Activated T-cell treated with anti-CD3 and anti-CD28 coated beads for 24 hours (primary cell): ENCODE measurements at places on chromosomes 12 and 14.

DNA sequence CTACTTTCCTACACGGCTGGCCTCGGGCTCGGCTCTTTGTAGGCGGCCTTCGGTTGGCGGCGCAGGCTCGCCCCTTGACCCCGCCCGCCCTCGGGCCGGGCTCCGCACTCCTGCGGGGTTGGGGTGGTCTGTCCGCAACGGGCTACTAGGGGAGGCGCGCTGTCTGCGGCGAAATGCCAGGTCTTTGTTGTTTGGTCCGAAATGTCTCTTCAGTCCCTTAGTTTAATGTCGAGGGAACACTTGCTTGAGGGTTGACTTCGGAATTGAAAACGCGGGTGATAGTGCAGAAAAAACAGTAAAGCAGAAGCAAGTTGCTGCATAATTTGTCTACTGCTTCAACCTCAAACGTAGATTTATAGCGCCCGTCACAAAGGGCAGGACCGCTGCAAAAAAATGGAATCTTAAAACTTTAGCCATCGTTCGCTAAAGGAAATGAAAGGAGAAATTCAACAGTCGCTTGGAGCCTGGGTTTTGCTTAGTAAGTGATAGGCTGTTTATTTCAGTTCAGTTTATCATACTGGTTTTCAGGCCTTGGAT is 390 bp downstream of the JKAMP start:
- DNase-seq, result no peak

GRCh38 chr12:90854136-90854689 is 100.8 kb downstream of the CCER1 start:
- no peak for DNase-seq

DNA sequence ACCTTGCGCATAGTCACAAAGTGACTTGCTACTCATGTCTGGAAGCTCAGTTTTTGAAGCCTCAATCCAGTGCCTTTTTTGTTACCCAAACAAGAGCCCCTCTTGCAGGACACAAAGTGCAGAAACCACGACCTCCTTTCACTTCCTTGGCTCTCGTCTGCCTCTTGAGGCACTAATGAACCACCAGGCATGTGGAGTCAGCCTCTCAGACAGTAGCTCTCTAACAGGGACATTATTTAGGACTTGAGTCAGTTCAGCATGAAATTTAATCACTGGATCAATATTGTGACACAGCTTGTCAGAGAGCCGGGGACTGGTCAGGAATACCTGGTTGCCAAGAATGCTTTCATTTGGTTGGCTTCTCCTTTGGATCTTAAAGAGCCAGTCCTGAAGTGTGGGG is 46.7 kb downstream of the HSPB8 start:
- DNase-seq, result no peak

GRCh38 chr14:23444314-23444713 is 8.9 kb upstream of the MYH7 start:
- DNase-seq, result no peak

DNA sequence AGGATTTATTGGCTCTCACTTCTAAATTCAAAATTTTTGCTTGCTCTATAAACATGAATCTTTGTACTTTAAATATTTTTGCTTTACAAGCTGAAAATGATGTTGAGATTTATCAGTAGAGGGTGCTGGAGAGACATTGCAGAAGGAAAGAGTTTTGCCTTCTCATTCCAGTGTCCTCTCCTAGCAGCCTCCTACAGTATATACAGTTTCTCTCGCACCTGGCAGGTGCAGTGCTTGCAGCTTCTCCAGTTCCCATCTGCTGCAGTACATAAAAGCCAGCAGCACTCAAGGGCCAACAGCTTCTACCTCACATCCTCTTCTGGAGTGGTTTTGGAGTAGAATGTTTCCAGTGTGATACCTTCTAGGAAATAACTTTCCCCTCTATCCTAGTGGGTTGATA is 601.8 kb upstream of the ATXN7L3B start:
- no peak for DNase-seq

DNA sequence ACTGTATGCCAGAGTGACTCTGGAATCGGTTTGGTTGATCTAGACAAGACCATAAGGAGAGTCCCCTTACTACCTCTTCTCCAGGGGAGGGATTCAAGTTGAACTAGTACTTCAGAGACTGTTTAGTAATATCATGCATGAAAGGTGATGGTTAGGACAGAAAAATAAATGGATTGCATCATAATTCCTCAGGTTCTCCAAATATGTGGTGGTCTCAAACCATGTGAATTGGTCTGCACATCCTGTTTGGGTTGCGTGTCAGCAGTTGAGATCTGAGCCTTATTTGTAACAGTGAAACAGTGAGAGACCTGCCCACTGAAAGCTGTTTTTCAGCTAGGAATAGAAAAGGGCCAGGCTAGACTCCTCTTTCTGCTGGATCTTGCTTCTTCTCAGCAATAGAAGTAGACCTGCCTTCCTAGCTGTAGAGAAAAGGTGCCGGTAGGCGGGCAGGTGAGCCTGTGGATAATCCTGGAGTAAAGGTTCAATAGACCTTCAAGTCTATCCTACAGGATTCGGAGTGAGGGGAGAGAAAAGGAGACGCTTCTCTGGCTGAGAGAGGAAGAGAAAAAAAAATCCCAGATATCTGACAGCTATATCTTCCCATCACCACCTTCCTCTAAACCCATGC is 258.5 kb upstream of the E2F7 start:
- DNase-seq, result no peak

DNA sequence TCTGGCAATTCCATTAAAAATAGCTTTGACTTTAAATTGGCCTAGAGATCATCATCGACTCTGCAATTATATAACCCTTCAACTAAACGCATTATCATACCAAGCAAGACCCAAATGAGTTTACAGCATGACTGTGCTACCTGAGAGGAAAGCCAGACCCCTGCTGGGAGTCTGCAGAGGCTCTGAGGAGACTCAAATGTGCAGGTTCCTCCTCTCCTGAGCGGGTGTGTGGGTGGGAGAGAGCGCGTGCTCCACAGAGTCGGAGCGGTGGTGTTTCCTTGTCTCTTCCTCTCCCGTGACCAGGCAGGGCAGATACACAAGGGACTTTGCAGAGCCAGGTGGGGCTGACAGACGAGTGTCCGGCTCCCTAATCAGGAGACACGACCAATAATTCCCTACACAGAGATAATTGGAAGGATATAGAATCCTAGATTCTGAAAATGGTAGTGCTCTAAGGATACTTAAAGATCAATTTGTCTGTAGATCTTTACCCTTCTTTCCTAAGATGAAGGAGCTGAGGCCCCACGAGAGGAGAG is 74.1 kb downstream of the SLC8A3 start:
- DNase-seq, result no peak

- DNase-seq, result no peak
Measured at GRCh38 chr12:2456122-2456812, 338.5 kb upstream of the FKBP4 start.

DNA sequence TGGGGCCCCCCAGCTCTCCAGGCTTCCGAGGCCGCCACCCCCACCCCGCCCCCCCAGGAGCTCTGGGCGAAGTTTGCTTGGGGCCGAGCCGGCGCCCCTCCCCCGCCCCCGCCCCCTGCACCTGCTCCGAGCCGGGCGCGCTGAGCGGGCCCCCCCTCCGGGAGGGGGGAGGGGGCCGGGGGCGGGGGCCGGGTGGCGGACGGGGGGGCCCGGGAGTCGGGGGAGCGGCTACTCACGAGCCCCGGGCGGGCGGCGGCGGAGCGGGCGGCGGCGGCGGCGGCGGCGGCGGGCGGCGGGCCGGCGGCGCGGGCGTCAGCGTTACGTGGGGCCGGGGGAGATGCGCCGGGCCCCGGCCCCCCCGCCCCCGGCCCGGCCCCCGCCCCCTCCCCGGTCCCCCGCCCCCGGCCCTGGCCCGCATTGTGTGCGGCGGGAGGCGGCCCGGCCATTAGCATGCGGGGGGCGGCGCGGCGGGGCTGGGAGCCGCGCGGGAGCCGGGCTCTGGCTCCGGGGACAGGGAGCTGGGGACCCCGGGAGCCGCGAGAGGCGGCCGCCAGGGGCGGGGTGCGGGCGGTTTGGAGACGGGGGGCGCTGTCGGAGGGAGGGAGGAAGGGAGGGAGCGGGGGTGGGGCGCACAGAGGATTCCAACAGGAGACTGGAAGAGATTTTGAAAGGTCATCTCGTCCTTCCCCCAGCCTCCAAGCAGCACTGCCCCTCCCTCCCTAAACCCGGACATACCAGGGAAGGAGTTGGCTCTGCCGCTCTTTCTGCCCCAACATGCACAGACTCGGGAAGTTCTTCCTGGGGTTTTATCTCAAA is at the start of gene ZNF219:
Gene ZNF219, minus strand, starts transcription at position 580 of the 816 bp plus-strand sequence. CDS start 5,064 bp downstream, outside the sequence.
- no peak for DNase-seq

GRCh38 chr12:54719691-54720090 is 71.5 kb upstream of the DCD start:
- no peak for DNase-seq

DNA sequence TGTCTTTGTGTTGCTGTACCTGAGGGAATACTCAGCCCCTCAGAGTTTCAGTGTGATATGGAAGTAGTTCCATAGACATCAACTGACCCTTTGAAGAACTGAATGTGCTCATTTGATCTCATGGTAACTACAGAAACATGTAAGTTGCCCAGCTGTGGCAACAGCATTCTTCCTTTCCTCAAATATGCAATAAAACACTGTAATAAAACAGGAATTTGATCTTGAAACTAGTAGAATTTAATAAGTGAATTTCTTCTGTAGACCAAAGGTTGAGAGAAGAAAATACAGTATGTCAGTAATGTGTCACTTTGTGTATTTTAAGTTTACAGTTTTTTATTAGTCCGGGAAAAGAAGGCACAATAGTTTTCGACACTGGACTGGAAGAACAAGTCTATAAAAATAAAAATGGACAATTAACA is 31.9 kb downstream of the KCTD10 start:
- DNase-seq, result no peak

DNA sequence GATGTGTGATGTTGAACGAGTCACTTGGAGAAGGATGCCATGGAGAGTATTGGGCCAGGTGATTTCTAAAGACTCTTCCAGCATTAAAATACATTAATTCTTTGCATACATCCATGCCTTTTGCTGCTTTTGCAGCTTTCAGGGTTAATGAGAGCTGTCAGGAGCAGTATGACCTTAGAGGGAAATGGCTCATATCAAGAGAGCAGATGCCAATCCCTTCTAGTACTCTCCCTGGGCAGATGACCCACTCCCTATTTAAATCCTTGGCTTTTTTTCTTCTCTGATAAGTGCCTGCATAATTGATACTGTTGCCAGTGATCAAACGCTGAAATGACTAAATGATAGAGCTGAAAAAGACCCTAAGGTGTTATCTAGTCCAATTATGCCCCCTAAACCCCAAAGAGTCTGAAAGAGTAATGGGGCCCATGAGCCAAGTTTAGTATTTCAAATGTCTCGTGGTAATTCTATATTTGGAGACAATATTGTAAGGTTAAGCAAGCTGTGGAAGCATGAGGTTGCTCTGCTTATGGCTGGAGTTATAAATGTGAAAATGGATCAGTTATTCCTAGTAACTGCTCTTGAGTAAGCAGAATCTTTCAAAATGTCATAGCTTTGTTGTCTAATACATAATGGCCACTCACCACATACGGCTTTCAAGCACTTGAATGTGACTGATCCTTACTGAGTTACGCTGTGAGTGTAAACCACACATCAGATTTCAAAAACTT is 137.3 kb downstream of the ETV6 start:
- DNase-seq, result no peak

DNA sequence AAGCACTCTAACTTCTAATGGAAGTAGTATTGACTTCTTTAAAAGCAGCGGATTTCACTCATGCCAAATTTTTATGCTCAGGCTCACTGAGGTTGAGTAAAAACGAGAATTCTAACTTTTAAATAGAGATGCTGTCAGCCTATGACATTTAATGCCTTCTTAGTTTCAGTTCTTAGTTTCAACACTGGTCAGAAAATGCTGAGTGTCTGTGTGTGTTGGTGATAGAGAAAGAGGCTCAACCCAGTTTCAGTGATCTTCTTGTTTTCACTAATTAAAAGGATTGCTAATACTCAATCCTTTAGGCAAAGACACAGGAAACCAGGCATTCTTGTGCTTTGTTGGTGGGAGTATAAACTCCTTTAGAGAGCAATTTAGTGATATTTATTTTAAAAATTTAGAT is 31.0 kb downstream of the PEBP1 start:
- no peak for DNase-seq

GRCh38 chr14:55129086-55129427 is at the start of gene LGALS3:
Gene LGALS3, plus strand, starts transcription at chr14:55129252. Its CDS starts 8,122 bp downstream, at chr14:55137374.
- peak; percentile 11 for DNase-seq

DNA sequence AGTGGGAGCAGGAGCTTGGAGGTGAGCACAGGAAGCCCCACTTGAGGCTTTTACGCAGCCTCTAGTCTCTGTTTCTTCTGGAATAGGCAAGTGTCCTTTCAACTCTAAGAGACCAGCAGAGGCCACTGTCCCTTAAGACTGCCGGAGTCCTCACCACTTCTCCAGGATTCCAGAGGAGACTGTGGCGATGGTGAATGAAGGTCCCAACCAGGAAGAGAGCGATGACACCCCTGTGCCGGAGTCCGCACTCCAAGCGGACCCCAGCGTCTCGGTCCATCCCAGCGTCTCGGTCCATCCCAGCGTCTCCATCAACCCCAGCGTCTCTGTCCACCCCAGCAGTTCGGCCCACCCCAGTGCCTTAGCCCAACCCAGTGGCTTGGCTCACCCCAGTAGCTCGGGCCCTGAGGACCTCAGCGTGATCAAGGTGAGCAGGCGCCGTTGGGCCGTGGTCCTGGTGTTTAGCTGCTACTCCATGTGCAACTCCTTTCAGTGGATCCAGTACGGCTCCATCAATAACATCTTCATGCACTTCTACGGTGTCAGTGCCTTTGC is 442 bp downstream of the FLVCR2 start:
- no peak for DNase-seq

DNA sequence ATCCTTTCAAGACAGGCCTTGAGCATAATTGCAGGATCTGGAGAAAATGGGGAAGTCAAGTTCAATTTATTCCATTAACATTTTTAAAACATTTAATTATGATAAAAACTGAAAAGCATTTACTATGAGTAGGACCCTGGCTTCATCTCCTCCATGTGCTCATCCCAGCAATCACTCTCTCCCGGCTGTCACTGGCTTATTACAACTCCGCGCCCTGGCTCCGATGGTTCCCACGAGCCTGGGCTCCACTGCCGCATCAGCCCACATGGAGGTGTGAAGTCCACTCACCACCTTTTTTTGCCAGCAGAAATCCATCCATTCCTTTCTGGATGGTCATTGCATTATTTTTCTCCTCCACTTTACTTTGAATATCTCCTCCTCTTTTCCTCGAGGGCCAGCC is 194.4 kb downstream of the EMP1 start:
- DNase-seq, result no peak

DNA sequence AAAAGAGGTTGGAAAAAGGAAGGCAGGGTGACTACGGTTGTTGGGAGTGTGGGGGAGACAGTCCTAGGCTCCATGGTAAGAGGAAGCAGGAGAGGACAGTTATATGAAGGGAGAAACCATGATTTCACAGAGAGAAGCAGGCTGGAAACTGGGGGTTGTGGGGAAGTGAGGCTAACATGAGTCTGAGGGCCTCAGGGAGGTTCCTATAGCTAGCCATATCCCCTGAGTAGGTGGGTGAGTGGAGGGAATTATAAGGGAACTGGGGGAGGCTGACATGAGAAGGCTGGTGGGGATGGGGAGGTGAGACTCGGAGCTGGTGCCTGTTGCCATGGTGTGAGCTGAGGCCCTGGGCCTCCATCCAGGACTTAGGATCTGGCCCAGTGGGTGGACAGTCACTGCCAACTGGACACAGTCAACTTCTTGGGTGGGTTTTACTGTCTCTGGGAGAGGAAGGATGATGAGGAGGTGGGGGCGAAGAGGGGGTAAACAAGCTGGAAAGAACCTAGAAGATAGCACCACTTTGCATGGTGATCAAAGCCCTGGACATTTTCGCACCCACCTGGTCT is 1.4 kb downstream of the RNASE13 start:
- DNase-seq, result no peak
